ENCODE measurements at places on chromosomes 7 and 10.

GRCh38 chr7:326809-327232 is 36.9 kb downstream of the FOXL3 start:
- DNase-seq: no peak

GRCh38 chr10:77872947-77873535 is 53.5 kb downstream of the DLG5 start:
- no peak for DNase-seq

GRCh38 chr7:155412416-155413253 is 45.3 kb upstream of the EN2 start:
- DNase-seq: no peak

DNA sequence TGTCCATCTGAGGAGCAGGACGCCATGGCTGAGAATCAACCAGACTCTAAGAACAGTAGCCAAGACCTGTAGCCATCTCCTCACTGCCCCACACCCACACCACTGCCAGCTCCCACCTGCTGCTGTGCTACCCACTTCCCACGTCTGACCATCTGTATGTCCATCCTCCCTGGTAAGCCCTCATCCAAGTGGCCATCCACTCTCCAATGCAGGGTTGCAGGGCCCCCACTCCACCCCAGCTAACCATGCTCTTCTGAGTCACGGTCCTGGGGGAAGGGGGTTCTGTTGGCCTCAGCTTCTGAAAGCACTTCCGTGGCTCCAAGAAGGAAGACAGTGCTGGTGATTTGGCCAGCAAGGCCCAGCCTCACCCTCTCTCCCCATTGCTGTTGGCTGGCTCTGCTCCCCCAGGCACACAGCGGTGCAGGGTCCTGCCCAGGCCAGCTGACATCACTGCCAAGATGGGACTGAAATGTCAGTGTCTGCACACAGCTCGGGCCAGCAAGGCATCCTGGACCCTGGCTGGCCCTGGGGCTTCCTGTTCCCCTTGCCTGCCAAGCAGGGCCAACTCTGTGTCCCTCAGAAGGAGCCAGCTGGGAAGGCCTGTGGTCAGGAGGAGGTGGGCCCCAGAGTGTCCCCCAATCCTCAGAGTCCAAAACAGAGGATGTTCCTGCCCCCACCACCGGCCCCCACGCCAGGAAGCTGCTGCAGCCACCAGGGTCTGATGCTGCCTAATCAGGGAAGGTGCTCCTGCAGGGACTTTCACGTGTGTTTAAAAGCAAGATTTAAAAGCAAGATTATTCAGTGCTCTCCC is 17.5 kb downstream of the RASGEF1A start:
- DNase-seq: peak; percentile 65

- DNase-seq: no peak
Observed at GRCh38 chr7:158741294-158741666, 36.7 kb upstream of the NCAPG2 start.

DNA sequence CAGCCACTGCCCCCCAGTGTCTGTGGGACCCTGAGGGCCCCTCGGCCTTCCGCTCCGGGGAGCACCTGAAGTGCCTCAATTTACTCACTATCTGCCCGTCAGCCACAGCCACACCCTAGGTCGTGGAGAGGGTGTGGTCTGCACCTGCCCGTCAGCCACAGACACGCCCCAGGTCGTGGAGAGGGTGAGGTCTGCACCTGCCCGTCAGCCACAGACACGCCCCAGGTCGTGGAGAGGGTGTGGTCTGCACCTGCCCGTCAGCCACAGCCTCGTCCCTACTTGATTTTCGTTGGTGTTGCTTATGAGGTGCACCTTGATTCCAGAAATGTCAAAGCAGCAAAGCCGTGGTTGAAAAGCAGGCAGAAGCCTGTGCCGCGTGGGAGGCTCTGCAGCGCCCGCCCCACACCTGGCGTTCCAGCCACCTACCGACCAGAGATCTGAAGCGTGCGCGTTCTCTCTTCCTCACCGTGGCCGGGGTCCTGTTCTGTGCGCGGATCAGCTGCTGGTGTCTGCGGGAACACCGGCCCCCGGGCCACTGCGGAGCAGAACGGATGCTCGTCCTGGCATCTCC is 101.6 kb downstream of the DYNC2I1 start:
- no peak for DNase-seq

GRCh38 chr10:131789516-131789915 is 111.3 kb upstream of the PPP2R2D start:
- DNase-seq: no peak

DNA sequence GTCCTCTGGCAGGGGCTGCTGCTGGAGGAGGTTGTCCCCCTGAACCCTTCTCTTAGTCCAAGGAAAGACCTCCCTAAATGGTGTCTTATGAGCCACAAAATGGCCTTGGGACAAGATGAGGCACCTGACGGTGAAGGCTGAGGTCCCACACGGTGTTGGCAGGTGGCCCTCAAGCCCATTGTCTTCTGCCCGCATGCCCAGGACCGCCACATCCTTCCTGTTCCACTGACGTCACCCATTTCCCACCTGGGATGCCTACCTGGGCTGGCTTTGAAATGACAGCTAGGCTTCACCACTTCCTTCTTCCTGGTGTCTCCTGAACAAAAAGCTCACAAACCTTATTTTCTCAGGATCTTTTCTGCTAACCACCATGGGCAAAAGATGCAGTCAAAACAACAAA is 2.1 kb upstream of the DMBT1 start:
- no peak for DNase-seq

DNA sequence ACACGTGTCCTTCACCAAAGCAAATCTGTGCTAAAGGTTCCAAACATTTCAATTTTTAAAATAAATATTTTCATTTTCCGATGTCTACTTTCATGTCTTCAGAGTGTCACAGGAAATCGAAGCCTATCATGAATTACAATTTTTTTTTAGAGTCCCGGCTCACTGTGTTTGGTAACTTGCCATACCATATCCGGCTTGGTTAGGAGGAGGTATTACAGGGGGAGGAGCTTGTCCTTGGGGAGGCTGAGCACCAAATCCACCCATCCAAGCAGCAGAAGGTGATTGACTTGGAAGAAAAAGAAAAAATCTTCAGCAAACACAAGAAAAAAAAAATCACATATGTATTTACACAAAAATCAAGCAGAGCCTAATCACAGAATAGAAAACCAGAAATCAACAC is 21.3 kb downstream of the TIAL1 start:
- DNase-seq: no peak

DNA sequence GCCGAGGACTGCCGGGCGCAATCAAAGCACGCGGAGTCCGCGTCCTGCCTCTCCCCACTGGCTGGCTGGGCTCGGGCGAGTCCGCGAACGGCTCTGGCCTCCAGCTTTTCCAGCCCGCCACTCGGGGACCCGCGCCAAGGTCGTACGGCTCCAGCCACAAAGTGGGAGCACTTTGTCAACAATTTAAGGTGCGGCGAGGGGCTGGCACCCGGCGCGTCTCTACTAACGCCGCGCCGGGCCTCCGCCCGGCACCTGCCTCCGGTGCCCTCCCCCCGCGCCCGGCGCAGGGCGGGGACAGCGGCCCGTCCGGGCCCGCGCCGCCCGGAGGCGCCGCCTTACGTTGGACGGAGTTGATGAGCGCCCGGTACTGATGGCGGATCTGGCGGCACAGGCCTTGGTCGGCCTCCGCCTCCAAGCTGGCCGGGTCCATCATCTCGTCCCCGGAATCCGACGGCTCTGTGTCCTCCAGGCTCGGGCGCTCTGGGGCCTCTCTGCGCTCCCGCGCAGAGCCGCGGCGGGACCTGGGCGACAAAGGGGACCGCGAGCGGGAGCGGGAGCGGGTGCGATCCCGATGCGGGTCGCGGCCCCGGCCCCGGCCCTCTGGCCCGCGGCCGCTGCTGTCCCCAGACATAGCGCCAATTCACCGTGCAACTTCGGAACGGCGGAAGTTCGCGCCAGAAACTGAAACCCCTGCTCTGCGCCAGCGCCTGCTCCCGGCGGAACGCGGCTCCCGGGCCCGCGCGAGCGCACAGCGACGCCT is at the start of gene NSMCE4A:
Gene NSMCE4A (minus strand): TSS at position 683 of the 760 bp plus-strand sequence. CDS start 52 bp downstream, at position 631.
- DNase-seq: peak; percentile 83

GRCh38 chr7:12207046-12207445 is 4.0 kb upstream of the TMEM106B start:
- no peak for DNase-seq

Data from coronary artery (tissue), 2 donors.